T-helper 22 cell (primary cell): ENCODE measurements at places on chromosomes 7 and 10.

- no peak for DNase-seq
These were observed 2.5 kb upstream of the TMEM178B start for GRCh38 chr7:141071260-141071854.

GRCh38 chr10:69936091-69936490 lies 116.6 kb upstream of the MACROH2A2 start:
- no peak for DNase-seq

- no peak for DNase-seq
These were observed 224.6 kb upstream of the NRP1 start for GRCh38 chr10:33559105-33559504.

DNA sequence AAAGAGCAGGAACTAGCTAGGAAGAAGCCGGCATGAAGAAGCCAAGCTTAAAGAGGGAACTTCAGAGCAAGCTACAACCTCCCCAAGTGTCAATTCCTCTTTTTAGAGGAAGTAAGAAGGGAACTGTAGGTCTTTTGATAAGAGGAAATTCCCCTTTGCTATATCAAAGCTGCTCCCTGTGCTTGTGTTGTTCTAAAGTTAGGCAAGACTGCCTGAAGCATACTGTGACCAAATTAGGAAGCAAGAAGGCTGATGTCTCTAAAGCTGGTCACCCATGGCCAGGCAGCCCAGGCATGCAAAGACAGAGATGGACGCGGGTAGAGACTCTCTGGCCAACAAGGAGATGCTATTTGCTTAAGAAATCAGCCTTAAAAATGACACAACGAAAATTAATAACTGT lies 87.9 kb downstream of the RNF216 start:
- DNase-seq, result no peak

DNA sequence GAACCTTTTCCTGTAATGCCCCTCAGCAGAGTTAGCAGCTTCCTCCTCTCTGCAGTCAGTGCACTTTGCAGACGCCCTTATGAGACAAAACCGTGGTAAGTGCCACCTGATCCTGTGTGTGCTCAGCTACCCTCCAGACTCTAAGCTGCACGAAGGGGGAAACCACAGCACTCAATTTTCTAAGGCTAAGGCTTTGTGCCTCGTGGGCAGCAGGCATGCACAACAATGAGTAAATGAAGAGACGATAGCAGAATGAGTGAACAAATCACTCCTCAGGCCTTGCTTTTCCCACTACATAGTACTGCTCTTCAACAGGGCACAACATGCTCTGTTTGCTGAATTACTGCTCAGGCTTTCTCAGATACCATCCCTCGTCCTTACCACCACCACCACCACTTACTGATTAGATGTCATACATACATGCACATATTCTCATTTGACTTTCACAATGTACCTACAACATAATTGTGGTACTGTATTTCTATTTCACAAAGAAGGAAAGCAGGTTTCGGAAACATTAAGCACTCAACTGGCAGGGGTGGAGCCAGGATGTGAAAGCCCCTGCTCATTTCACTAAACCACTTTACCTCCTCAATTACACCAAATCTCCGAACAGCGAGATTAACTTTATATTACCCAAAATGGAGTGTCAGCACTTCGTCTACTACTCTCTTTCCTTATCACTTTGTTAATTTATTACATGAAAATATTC lies 85.4 kb downstream of the ICA1 start:
- DNase-seq, result peak; percentile 45

GRCh38 chr10:69453795-69454194 lies 2.5 kb downstream of the TSPAN15 start:
- DNase-seq, result no peak
